ENCODE measurements at places on chromosomes 3 and 15.

GRCh38 chr3:31710123-31710803, 177.5 kb downstream of the STT3B start:
- no peak for DNase-seq

- no peak for DNase-seq
Measured at GRCh38 chr3:60301142-60301541, 950.1 kb downstream of the FHIT start.

GRCh38 chr3:14410503-14411165, 8.2 kb downstream of the SLC6A6 start:
- no peak for DNase-seq

- DNase-seq = no peak
Measured at GRCh38 chr15:71463156-71463665, 347.1 kb upstream of the NR2E3 start.

DNA sequence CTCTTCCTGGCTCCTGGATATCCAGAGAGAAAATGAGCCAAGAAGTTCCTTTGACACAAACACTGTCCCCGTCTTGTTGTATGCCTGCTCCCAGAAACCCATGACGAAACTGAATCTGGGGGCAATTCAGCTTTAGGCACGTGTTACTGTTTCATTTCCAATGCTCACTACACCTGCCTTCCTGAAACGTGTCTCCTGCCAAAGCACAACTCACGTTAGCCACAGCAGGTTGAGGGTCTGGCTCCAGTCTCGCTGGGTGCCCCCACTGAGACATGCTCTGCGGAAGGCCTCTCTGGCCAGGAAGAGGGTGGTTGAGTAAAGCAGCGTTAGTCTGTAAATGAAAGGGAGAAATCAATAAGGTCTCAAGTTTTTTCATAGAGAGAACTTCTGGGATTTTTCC, 6.7 kb downstream of the RFT1 start:
- DNase-seq = no peak

DNA sequence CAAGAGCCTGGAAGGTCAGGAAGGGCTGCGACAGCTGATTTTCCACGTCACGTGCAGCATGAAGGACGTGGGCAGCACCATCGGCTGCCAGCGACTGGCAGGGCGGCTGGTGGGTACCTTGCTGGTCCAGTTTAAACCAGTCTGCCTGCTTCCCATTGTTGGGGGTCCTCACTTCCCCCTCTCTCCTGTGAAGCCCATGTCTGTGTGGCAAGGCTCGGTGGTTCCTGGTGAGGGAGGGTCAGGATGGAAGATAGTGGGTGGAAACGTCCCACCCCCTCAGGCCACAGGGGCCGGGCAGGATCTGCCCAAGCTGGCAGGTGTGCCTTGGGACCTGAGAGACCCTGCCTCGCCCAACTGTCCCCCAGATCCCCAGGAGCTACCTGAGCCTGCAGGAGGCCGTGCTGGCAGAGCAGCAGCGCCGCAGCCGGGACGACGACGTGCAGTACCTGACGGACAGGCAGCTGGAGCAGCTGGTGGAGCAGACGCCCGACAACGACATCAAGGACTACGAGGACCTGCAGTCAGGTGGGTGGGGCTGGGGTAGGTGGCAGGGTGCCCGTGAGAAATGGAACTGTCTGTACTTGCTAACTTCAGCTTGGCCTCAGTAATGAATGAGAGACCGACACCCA, 108.2 kb downstream of the LRRK1 start:
- peak; percentile 62 for DNase-seq

DNA sequence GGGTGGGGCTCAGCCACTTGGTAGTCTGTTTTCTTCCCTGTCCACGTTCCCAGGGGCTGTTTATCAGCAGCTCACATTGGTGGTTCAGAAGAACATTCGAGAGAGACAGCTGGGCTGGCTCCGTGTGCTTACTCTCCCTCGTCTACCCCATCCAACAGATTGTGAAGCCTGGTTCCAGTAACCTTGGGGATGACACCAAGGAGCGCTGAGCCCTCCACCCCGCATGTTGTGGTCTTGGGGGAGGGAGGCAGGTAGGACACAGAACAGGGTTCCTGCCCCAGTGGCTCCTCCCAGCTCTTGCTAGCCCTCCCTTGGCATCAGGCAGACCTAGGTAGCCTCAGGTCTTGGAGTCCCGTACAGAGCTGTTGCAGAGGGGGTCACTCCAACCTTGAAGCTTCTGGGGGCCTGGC, 33.1 kb downstream of the KLF13 start:
- DNase-seq = no peak

DNA sequence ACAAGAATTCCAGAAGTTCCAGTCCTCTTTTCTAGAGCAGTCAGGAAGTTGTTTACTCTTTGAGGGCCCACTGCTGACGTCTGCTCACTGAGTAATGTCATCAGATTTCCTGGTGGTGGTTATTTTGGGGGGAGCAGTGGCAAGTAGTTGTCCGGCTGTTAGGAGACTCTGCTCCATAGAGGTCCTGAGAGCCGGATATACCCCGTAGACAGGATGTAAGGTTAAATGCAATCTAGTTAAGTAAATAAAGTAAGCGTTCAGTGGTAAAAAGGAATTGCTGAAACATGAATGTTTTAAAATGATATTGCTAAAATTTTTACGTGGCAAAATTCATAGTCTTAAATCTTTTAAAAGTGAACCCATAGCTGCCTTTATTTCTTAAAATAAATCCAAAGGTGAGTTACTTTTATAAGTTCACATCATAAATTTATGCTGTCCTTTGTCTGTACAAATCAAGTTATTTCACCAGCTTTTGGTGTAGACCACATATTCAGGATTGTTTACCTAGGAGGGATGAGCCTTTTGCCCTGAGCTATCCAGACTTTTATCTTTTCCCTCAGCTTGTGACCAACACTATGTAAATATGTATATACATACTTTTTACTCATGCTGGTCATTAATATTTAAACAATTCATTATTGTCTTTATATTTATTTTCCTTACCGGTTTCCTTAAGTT, 65.8 kb downstream of the PDE8A start:
- DNase-seq = no peak

DNA sequence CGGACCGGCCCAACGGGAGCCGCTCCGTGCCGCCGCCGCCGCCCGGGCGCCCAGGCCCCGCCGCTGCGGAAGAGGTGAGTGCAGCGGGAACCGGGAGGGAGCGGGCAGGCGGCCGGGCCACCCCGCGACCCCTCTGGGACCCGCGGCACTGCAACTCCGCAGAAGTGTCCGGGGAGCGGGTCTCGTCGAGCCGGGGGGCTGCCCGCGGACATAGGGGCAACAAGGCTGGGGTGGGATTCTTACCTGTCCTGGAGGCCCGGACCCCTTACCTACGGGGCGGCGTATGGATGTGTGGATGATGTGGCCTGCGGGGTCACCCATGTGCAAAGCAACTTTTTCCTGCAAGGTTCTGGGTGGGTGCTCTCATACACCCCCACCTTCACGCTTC, 361 bp downstream of the SEMA3F start:
- DNase-seq = no peak

DNA sequence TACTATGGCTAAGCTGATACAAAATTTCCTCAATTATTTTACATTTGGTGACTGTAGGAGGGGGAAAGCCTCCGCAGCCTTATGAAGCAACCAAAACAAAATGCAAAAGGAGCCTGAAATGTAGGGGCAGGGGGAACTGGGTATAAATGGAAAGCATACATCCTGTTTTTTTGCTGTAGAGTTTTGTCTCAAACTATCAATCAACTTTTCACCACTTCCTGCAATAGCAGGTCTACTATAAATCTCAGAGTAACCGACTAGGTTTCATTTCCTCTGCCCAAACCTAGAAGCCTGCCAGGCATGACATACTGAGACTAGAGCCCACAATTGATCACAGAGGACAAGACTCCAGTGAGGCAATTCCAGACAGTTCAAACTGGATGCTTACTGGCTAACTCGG, 91.3 kb downstream of the SHQ1 start:
- DNase-seq = no peak

DNA sequence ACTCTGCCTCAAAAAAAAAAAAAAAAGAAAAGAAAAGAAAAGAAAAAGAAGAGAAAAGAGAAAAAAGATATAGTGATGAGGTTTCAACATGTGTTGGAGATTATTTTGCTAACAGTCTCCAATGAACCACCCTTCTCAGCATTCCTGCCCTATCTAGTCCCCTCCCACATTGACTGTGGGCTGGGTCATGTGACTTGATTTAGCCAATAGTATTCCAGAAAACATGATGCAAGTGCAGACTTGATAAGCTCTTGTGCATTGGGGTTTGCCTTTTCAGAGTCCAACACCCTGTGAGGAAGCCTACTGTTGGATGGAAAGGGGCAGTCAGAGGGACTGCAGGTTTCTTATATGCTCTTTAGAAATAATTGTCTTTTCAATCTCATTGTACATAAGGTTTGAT, 37.8 kb upstream of the MED12L start:
- DNase-seq = no peak

- no peak for DNase-seq
Measured at GRCh38 chr3:42702066-42702951, at the start of gene HHATL. Gene HHATL (minus strand): TSS chr3:42702798. CDS start chr3:42700826, 1,972 bp downstream.

DNA sequence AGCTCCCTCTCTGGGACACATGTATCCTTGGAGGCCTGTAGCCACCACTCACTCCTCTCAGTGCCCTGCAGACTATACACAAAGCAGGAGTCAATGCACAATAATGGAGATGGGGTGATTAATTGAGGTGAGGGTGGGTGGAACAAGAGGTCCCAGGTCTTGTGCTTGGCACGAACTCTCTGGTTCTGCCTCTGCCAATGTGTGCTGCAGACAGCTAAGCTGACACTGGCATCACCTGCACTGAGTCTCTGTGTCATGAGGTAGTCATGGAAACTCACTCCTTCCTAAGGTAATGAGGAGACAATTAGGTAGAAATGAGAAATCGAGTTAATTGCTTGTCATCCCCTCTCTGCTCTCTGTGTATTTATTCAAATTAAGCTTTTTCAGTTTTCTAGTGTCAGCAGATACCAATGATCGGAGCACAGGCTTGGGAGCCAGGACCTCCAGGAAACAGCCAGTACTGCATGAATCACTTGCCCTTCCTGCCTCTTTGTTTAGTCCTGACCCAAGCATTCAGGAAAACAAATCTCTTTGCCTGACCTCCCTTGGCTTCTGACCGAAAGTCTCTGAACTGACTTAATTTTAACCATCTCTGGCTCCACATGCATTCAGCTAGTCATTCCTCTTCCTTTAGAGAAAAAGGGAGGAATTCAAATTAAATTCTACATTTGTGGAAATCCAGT, 56.7 kb downstream of the DRD3 start:
- DNase-seq = no peak

- DNase-seq = no peak
Measured at GRCh38 chr3:52121813-52122212, 32.4 kb downstream of the POC1A start.

DNA sequence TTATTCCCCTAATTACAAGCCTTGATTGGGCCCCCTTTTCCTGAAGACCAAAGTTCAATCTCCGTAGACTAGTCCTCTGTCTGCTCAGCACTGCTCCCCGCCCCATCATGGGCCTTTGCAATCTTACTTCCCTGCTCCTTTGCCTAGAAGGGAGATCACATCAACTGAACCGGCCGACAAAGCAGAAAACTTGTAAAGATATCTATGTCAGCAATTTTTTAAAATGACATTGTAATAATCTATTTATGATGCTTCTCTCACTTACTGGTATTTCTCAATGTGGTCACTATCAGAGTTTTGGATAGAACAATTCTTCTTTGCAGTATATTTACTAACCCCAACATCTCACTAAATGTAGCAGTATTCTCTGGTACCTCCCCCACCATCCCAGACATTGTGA, 17.3 kb downstream of the ANAPC13 start:
- DNase-seq = no peak

DNA sequence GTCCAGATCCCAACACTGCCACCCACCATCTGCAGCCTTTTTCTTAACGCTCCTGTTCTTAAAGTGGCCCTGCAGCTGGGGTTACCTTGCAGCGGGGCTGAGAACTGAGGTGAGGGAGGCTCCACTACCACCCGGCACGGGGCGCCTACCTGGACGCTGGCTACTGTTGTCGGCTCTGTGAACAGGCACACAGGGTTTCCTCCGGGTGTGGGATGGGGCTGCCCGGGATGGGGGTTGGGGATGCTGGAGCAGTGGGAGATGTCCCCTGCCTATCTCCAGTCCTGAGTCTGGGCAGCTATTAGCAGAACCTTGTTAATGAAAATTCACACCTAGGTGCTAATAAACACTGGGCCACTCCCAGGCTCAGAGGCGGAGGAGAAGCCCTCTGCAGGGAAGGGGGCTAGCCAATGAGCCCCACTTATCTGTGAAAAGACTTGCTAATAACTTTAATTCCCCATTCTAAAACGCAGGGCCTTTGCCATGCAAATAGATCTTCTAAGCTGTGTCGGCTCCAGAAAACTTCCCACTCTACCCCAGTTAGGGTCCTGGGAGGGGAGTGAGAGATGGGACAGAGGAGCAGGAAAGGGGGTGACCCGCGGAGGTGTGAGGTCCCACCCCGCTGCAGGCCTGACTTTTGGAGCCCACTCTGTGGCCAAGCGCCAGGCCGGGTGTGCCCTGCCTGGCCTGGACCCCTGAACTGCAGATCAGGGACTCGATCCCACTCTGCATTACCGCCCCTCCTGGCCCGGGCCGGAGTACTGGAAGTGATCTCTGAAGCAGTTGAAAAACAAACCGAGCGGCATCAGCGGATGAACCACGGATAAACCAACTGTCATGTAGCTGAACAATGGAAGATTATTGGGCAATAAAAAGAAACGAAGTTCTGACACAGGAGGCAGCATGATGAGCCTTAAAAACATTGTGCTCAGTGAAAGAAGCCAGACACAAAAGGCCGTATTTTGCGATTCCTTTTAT, 3.1 kb downstream of the MESP1 start:
- no peak for DNase-seq

- DNase-seq = no peak
Measured at GRCh38 chr3:148075771-148076716, 621.7 kb upstream of the AGTR1 start.

GRCh38 chr3:140096037-140096436, 161.1 kb downstream of the CLSTN2 start:
- DNase-seq = no peak

GRCh38 chr3:37751016-37751415, 110.7 kb upstream of the CTDSPL start:
- DNase-seq = no peak

DNA sequence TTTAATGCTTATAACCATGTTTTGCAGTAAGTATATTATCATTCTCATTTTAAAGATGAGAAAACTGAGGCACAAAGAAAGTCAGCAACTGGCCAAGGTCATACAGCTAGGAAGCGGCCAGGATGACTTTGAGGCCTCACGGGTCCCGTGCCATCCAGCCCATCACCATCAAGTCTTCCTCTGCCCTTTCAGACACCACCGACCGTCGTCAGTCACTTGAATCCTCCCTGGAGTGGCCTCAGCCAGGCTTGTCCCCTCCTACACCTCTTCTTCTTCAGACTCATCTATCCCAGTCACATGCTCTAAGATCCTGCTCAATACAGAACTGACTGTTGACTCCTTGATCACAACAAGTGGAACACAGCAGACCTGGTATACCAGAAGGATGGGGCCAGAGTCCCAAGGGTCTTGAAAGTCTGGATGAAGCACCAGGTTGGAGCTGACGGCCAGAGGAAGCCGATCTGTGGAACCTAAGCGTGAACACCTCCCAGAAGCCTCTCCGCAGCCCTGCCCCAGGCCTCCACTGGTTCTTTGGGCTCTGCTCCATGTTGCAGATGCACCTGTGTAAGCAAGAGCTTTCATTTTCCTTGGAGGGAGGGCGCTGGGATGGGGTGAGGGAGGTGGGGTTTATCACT, 22.1 kb downstream of the ITGA11 start:
- DNase-seq = peak; percentile 48

- peak; percentile 63 for DNase-seq
Measured at GRCh38 chr3:191329654-191330529, at the start of gene UTS2B. Gene UTS2B (minus strand): TSS chr3:191330526. CDS start chr3:191282189, 48,337 bp downstream.

GRCh38 chr3:38480930-38481329, 15.2 kb upstream of the EXOG start:
- no peak for DNase-seq

All from sciatic nerve (tissue), 2 donors.